ENCODE measurements at places on chromosomes 7 and 10.

DNA sequence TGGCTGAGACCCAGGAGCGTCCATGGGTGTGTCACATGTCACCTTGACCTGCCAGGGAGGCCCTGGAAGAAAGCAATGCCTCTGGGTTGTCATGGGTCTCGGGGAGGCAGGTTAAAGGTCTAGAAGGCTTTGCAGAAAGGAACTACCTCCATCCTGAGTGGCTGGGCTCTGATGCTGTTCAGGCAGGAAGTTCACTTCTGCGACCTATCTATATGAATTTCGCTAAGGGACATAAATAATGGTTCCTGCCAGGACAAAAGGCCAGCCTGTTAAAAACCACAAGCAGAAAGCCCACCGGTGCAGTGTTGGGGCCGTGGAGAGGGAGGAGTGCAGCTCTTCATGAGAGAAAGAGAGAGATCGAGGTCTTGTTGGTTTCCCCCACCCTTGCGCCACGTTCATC is 182.9 kb downstream of the PTPN20 start:
- no peak for DNase-seq

DNA sequence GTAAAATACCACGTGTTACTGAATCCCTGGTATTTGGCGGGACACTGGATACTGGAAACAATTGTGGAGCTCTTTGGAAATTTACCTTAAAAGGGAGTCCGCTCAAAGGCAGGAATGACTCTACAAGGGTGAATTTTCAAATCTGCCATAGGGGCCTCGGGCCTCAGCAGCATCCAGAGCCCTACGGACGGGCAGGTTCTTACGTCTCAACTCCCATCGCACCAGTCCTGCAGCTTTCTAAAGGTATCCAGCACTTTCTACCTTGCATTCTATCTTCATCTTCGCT is 248 bp downstream of the PSPH start:
- DNase-seq = no peak

- DNase-seq = no peak
These were observed 178.5 kb downstream of the KCNMA1 start for GRCh38 chr10:77458986-77459590.

- no peak for DNase-seq
These were observed 41.0 kb downstream of the KIAA1217 start for GRCh38 chr10:24249829-24250415.

DNA sequence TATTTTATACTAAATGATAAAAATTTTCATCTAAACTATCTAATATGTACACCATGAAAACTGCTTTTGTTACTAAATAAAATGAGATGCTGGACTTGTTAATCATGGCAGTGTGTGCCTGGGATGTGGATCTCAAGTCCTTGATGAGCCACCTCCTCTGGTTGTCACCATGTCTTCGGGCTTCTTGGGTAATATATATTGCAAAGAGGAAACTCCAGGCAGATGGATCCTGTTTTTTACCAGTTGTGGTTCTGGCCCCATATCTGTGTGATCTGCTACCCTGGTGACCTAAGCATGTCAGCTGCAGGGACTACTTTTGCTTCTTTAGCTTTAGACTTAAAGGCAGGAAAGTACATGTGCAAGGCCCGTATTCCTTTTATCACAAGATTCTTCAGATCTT is 46.2 kb downstream of the TMEM60 start:
- peak; percentile 86 for DNase-seq

- no peak for DNase-seq
These were observed 45.1 kb upstream of the INPP5A start for GRCh38 chr10:132492323-132493025.

DNA sequence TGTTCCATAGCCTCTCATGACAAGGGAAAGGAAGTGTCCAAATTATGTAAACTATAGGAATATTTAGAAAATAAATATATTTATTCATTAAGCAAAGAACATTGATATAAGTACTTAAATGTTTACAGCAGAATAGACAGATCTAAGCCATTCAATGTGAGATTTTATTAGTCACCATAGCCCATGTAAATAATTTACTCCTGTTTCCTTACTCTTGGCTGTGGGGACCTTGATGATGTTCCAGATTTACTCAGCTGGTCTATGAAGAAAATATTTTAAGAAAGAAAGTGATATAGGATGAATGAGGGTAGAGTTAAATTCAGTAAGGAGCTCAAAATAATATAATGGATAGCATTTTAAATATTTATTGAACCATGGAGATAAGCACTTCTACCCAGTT is 442.6 kb upstream of the KLF6 start:
- no peak for DNase-seq

- no peak for DNase-seq
These were observed 595.5 kb downstream of the INHBA start for GRCh38 chr7:41107330-41107937.

GRCh38 chr7:99456288-99456687 is 9.7 kb downstream of the ATP5MF start:
- no peak for DNase-seq

- DNase-seq = peak; percentile 44
These were observed 804 bp downstream of the TMEM106B start for GRCh38 chr7:12211711-12212485.

- no peak for DNase-seq
These were observed 512.0 kb downstream of the KIF20B start for GRCh38 chr10:90213346-90213745.

DNA sequence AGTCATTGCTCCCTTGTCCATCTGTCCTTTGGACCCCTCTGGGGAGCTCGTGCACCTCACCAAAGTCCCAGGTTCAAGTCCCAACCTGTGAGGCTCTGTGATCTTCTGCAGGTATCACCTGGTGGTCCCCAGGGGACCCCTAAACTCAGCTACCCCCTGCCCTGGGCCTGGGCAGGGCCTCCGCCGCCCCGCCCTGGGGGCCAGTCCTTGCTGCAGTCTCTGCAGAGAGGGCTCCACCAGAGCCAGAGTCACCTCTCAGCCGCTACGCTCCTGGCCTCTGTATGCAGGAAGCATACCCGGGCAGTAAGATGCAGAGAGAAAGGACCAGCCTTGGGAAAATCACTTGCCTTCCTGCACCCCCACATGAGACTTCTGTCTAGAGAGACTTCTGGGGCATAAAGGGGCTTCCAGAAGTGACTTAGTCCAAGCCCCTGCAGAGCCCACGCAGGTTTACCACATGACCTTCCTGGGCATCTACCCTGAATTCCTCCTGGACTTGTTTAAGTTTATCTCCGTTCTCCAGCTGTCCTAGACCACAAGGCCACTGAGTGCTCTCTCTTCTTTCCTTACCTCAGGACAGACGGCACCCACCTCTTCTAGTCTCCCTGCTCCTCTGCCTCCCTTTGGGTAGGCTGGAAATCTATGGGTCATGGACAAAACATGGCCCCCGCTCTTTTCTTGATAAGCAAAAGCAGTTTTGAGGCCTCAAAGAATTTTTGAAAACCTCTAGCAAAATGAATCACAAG is 21.2 kb downstream of the CALML5 start:
- DNase-seq = no peak

GRCh38 chr10:125123476-125124114 is 36.8 kb downstream of the CTBP2 start:
- no peak for DNase-seq

All from suppressor macrophage treated with lipopolysaccharide for 1 hour (primary cell).